HS-5 (cell line): ENCODE measurements at places on chromosomes 1 and 21.

GRCh38 chr1:3881193-3881480 lies 18.9 kb downstream of the C1orf174 start:
- no peak for DNase-seq

DNA sequence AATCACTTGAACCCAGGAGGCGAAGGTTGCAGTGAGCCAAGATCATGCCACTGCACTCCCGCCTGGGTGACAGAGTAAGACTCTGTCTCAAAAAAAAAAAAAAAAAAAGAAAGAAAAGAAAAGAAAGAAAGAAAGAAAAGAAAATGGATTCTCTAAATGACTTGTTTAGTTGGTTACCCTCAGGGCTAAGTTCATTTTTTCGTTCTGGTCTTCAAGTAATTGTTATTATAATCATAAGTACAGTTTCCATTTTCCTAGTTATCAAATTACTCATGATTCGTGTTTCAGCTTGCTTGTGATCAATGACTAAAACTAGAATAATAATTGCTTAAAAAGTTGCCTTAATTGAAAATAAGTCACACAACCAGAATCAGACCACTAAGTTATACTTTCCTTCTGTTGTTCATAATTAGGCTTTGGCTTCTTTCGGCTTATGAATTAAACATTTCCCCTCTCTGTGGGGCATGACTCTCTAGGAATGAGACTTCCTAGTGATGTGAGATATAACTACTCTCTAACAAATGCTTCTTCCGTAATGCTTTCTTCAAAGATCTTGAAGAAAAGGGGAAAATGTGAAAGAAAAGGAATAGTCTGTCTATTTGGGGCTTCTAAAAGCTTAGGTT lies 9.6 kb upstream of the RLF start:
- DNase-seq = no peak

DNA sequence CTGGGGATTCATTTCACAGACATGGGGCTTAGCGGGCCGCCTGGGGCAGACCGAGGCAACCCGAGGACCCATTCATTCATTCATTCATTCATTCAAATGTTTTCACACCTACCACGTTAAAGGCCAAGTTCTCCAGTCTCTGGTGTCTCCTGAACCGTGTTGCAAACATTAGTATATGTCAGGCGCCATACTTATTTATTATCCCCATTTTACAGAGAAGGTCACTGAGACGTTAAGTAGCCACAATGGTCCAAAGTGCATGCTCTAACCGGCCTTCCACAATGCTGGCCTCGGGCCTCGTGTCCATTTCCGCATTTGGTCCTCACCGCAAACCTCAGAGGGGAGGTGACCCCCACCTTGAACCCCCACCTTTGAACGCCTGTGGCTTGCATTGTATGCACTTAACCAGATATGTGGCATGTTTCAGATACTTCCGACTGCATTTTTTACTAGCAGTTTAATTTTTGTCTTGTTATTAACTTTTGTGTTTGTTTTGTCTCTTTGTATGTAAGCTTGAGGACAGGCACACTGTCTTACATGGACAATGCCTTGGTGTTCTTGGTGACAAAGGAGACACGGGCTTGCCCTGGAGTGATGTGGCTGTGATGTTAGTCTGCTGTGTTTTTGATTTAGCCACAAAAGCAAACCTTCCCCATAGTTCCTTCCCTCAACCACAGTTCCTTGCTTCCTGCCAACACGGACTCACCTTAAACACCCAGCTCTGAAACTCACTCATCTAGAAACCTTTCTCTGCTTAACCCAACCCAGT lies 1.2 kb upstream of the IFFO2 start:
- DNase-seq = no peak

DNA sequence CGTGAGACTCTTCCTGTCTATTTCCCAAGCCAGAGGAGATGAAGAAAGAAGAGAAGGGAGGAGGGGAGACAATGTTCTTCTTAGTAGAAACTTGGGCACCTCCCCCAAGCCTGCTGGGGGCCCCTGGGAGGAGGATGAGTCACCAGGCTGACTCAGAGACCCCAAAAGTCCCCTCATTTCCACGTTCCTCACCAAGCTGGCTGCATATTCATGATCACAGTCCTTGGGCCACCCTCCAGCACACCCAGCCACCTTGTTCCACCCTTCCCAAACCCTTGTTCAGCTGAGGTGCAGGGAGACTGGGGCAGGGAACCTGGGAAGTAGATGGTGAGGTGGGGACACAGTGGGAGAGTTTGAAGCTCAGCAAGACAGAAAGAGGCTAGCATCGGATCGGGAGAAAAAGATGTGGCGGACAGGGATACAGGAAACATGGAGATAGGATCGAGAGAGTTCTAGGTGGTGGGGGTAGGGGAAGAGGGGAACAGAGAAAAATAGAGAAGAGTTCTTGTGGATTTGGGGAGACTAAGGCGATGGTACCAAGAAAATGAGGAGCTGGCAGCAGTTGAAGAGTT lies 712 bp downstream of the RAB13 start:
- peak; percentile 60 for DNase-seq

DNA sequence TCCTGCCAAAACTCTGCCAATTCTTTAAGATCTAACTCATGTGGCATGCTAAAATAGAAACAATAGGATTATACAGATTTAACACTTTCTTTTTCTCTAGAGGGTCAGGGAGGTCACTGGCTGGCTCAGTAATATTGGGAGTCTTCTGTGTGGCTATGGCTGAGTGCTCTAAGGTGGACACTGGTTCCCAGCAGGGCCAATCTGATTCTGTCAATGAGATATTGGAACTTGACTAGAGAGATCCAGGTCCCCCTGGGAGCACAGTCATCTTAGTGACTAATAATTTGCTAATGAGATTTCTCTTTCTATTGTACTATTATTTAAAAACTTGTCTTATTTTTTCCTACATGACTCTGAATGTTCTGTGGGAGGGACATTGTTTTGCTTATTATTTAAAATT lies 69.1 kb upstream of the ZP4 start:
- no peak for DNase-seq

- DNase-seq = no peak
Measured at GRCh38 chr1:48686159-48686558, 90.5 kb downstream of the BEND5 start.

GRCh38 chr1:202593845-202594244 lies 116.4 kb downstream of the SYT2 start:
- DNase-seq = no peak

DNA sequence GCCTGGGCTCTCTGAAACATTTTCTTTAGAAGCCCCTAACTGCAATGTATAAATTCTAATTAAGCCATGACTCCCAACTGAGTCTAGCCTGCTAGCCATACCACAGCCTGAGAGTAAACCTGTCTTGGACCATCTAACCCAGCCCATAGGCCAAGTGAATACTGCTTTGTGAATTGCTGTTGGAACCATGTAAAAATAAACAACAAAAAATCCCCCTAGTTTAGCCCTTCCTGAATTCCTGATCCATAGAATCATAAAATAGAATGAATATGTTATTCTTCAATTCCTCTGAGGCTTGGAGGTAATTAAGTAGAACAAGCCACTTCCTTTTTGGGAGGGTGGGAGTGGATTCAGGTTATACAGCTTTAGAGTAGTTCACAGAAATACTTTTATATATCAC lies 1496.4 kb downstream of the MRPL39 start:
- no peak for DNase-seq

DNA sequence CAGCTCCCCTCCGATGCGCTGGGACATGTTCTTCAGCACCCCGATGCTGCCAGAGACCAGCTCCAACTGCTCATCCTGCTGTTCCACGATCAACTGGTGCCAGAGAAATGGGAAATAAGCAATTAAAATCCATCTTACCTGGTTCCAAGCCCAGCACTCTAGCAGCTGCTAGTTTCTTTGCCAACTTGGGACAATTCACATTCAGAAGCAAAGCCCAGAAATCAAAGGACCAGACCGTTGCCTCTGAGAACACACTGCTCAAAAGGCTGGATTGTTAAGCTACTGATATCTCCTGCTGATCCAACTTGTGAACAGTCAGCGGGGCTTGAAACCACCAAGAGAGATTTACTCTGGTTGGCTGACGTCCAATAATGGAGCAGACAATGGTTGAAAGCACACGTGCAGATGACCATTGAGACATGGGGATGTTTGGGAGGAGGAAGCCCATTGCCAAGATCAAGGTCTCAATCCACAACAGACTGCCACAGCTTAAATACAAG lies 34.4 kb downstream of the STX6 start:
- DNase-seq = no peak

- no peak for DNase-seq
Measured at GRCh38 chr1:216884614-216885229, 161.5 kb upstream of the ESRRG start.

DNA sequence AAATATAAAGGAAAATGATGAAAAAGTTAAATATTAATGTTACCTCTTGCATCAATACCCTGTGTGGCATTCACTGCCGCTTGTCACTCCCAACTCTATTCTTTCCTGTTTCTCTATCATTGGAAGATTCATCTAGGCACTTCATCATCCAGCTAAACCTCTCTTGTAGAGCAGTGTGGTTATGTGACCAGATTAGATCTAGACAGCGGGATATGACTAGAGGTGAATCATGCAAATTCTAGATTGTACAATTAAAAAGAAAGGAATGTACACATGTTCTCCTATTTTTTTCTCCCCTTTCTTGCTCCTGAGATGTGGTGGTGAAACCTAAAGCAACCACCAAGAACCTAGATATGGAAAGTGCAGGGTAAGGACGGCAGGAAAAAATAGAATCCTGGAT lies 174.1 kb downstream of the LBR start:
- DNase-seq = peak; percentile 68

- no peak for DNase-seq
Measured at GRCh38 chr1:214187121-214187900, 93.6 kb upstream of the SMYD2 start.

GRCh38 chr1:195740862-195741261 lies 867.4 kb downstream of the KCNT2 start:
- peak; percentile 20 for DNase-seq

GRCh38 chr1:93573940-93574469 lies 107.6 kb downstream of the BCAR3 start:
- DNase-seq = no peak

GRCh38 chr1:25197235-25197975 lies 34.9 kb downstream of the SYF2 start:
- no peak for DNase-seq

- no peak for DNase-seq
Measured at GRCh38 chr1:58805716-58806571, 22.1 kb upstream of the JUN start.

DNA sequence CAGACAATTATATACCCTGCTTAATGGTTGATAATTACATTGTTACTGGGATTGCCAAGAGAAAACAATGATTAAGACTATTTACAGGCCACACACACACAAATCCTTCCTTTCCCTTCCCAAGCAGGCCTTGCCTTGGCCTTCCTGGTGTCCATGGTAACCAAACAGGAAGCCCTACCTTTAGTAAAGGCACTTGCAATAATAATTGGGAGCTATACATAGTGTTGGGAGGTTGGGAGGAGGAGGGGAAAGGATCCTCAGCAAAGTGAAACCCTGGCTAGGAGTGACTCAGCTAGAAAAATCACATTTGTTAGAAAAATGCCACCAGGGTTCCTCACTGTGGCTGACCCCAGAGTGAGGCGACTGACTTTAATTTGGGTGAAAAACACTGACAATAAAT lies 122.3 kb upstream of the ADAR start:
- no peak for DNase-seq

GRCh38 chr1:79326875-79327274 lies 320.3 kb upstream of the ADGRL4 start:
- DNase-seq = no peak

- DNase-seq = no peak
Measured at GRCh38 chr1:57597036-57597435, 173.2 kb upstream of the DAB1 start.

DNA sequence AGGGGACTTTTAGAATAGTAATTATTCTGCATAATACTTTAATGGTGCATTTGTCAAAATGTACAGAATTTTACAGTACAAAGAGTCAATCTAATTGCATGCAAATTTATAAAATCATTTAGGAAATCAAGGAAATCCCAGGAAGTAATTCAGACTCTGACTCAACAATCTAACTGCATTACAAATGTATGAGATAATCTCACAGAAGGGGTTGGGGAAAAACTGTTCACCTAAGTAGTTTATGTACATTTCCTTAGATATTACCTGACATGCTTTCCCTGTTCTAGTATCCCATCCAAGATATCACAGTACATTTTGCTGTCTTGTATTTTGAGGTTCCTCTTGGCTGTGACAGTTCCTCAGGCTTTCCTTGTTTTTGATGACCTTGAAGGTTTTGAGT lies 4.7 kb downstream of the CRB1 start:
- DNase-seq = no peak

DNA sequence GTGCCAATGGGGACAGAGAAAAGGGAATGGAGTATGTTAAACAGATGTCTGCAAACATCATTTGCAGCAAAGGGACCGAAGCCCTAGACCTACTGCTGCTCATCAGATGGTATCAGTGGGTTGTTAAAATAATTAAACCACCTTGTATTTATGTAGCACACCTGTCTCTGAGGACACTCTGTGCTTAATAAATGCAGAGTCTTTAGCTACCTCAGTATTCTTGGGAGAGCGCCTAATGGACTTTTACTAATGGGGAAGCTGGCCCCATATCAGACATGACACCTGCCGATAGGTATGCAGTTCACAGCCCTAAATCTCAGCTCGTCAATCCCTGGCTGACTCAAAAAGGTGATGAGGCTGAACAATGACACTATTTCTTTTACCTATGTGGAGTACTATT lies 54.4 kb downstream of the SYT6 start:
- no peak for DNase-seq

DNA sequence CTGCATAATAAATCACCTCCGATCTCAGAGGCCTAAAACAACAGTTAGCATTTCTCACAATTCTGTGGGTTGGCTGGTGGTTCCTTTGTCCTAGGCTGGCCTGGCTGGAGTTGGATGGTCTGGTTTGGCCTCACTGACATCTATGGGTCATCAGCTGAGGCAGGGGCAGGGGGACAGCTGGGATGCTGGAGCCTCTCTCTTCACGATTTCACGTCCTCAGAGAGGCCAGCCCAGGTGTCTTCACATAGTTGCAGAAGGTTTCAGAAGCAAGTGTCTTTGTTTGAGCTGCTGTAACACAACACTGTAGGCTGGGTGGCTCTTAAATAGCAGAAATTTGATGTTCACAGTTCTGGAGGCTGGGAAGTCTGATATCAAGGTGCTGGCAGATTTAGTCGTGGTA lies 155.5 kb upstream of the CACNA1E start:
- DNase-seq = no peak

- no peak for DNase-seq
Measured at GRCh38 chr1:161020509-161021164, at the start of gene F11R. Gene F11R, minus strand, starts transcription at chr1:161021152. Its CDS starts 79 bp downstream, at chr1:161021073.

DNA sequence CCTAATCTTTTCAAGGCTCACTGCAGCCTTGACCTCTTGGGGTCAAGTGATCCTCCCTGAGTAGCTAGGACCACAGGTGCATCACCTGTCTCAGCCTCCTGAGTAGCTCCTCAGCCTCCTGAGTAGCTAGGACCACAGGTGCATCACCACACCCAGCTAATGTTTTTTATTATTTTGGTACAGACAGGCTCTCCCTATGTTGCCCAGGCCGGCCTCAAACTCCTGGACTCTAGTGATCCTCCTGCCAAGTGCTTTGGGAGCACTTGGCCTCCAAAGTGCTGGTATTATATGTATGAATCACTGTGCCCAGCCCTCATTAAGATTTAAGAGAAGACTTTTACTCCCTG lies 58.5 kb upstream of the S1PR1 start:
- no peak for DNase-seq

- DNase-seq = no peak
Measured at GRCh38 chr1:109509176-109510134, at the start of gene AMIGO1. Gene AMIGO1, minus strand, starts transcription at chr1:109509727. Its CDS starts 815 bp downstream, at chr1:109508912.
